ENCODE measurements at places on chromosomes 6 and 20.
A peak's percentile ranks its signal among the peaks of the same experiment; 100 is the strongest.

GRCh38 chr6:37930288-37930971, 110.9 kb downstream of the ZFAND3 start:
- DNase-seq, result no peak

GRCh38 chr6:70166088-70166958, 136.6 kb downstream of the COL9A1 start:
- DNase-seq, result no peak

GRCh38 chr20:4053071-4053919, 37.9 kb upstream of the RNF24 start:
- no peak for DNase-seq

GRCh38 chr6:48615041-48615440, 504.0 kb upstream of the PTCHD4 start:
- DNase-seq, result no peak

GRCh38 chr6:158488065-158488464, 71.8 kb upstream of the TMEM181 start:
- DNase-seq, result peak; percentile 7

DNA sequence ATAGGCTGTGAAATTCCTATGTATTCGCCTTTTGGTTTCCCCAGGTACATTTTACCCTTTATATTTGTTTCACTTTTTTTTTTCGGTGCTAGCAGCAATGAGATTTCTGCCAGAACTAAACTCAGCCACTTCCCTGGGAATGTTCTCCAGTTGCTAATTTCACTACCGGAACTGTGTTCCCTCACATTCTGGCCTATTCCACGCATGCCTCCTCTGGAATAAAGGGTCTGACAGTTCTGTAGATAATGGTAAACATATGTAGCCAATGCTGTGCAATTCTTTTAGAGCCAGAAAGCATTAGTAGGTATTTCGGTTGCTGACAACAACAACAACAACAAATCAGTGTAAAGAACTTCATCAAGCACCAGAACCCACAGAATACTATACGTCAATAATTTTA, 96.1 kb upstream of the TBX18 start:
- DNase-seq, result no peak

GRCh38 chr20:22496817-22497216, 87.6 kb downstream of the FOXA2 start:
- no peak for DNase-seq

DNA sequence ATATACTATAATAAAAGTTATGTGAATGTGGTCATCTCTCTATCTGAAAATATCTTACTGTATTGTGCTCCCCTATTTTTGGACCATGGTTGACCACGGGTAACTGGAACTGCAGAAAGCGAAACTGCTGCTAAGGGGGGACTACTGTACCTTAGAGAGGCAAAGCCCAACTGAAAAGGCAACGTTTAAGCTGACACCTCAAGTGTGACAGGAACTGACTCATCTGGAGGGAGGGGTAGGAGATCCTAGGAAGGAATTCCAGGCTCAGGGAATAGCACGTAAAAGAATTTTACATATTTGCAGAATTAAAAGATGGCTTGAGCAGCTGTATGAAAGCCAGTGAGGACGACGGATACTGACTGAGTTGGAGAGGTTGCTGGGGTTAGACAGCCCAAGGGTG, 34.8 kb downstream of the ELOVL2 start:
- no peak for DNase-seq

GRCh38 chr6:161233986-161234661, 39.7 kb downstream of the AGPAT4 start:
- DNase-seq, result no peak

DNA sequence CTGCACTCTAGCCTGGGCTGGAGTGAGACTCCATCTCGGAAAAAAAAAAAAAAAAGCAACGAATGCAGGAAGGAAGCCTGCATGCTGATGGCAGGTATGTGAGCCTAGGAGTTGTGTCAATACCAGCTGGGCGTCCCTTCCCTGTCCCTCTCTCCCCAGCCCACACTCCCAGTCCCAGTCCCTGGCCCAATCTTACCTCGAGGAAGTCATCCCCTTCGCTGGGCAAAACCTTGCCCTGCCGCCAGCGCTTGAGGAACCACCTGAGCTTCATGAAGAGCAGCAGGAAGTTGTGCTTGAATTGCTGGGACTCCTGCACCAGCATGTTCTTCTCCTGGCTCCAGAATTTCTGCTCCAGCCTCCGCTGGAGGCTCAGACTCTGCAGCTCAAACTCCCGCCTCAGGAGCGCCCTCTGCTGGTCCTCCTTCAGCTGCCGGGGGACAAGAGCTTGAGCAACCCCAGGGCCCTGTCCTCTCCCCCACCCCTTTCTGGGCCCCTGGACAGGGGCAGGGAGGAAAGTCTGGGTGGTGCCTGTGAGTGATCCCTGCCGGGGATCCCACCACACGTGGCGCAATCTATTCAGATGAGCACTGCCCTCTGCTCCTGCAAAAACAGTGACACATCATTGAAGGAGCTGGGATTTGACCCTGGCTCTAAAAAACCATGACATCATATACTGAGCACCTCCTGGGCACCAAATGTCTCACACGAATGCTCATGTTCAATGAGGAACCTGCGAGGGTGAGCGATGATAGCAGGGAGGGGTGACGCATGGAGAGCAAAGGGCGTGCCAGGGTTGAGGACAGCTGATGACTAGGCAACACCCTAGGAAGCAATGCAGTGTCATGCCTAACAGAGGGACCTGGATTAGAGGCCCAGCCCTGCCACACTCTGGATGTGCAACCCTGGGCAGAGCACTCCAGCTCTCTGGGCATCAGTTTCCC, 35.0 kb upstream of the DSN1 start:
- peak; percentile 50 for DNase-seq

DNA sequence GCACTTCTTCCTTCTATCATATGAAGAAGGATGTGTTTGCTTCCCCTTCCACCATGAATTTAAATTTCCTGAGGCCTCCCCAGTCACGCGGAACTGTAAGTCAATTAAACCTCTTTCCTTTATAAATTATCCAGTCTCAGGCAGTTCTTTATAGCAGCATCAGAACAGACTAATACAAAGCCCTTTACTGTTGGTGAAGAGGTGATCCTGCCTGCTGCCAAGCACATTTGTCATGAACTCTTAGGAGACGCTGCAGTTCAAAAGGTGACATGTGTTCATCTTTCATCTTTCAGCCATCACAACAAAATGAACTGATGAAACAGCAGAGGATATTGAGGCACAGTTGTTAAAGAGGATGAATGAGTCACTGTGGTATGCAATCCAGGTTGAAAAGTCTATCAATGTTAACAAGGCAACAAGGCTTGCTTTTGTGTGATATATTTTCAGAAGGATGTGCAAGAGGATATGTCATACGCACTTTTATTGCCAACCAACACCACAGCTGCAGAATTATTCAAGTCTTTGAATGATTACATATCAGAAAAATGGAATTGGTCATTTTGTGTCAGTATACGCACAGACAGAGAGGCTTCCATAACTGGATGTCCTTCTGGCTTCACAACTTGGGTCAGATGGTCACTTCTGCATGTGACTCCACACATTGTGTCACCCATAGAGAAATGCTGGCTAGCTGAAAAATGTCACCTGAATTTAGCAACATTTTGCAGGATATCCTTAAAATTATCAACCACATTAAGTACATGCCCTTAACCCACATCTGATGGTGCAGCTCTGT, 52.4 kb upstream of the PLN start:
- no peak for DNase-seq

DNA sequence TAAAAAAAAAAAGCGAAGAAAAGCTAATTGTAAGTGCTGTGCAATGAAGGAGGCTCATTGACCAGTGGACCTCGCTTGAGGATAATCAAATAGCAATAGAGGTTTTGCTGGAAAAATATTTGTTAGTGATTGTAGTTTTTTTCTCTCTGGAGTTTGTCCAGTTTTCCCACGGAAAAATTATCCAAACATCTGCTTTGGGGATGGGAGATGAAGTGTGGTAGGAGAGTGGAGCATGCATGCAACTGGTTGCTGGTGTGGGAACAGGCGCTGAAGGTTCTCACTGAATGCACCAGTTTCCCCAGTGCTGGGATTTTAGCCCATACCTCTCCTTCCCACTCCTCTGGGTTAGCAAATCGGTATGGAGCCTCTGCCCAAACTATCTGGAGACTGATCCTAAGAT, 281.7 kb upstream of the TAB2 start:
- no peak for DNase-seq

DNA sequence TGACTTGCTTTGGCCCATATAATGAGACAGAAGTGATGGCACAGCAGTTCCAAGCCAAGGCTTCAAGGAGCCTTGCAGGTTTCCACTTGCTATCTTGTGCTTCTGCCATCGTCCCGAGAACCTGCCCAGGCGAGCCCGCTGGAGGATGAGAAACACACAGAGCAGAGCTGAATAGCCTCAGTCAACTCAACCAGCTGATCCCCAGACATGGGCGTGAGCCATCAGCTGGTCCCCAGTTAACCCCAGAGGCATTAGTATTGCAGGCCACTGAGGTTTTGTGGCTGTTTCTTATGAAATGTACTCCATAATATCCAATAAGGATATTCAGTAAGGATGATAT, 81.7 kb upstream of the SHLD1 start:
- no peak for DNase-seq

DNA sequence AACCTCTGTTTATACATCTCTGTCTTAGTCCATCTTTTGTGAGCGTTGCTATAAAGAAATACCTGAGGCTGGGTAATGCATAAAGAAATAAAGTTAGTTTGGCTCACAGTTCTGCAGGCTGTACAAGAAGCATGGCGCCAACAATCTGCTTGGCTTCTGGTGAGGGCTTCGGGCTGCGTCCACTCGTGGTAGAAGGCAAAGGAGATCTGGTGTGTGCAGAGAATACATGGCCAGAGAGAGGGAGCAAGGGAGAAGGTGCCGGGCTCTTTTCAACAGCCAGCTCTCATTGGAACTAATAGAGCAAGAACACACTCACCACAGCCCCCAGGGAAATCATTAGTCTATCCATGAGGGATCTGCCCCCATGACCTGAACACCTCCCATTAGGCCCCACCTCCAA, 100.3 kb upstream of the SRSF6 start:
- no peak for DNase-seq

DNA sequence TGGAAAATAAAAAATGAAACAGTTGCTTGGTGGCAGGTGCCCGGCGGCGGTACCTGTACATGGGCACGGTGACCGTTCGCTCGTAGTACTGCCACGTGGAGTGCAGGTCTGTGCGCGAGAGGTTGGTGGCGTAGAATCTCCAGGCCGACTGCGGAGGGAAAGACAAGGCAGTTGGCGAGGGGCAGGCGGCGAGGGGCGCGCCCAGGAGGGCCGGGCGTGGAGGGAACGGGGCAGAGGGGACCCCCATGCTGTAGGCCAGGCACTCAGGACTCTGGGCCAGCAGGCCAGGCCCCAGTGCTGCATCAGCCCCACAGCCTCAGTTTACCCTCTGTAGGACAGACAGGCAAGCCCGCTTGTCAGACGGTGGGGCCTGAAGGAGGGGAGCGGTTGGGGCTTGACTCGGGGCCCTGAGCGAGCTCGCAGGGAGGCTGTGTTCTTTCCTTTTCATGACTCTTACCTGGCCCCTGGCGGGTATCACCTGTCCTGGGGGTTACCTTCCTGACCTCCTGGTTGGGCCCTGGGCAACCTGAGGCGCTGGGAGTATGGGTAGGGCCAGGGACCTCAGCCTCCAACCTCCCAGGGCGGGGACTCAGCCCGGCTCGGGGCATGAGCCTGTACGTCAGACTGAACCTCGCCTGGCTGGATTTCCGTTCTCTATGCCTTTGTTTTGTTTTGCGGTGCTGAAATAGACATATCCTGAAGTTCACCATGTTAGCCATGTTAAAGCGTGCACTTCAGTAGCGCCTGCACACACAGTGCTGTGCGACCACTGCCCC, 38.5 kb downstream of the KCNQ2 start:
- no peak for DNase-seq

- no peak for DNase-seq
These were observed 77.3 kb downstream of the DNAAF9 start for GRCh38 chr20:3330046-3330741.

GRCh38 chr6:73180763-73181619, 44.3 kb downstream of the KHDC1L start:
- no peak for DNase-seq

DNA sequence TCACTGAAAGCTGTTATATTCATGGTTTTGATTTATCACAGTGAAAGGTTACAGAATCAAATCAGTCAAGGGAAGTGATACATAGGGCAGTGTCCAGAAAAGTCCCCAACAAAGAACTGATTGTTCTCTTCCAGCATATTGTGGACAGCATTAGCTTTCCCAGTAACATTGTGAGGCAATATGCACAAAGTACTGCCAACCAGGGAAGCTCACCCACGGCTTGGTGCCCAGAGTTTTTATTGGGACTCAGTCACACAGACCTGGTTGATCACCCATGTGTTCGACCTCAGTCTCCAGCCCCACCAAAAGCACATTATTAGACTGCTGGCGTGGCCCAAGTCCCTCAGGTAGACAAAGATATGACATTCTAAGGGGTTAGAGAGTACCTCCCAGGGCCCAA, 76.0 kb downstream of the LCA5 start:
- DNase-seq, result no peak

Measured in stimulated activated CD4-positive, alpha-beta T cell treated with anti-CD3 and anti-CD28 coated beads, Interleukin-4, amount 100 ng/mL, for 4 hours (primary cell).